Cardiac muscle cell (in vitro differentiated cells and primary cell): ENCODE measurements at places on chromosomes 2 and 18.

- no peak overlapping the region for H3K4me3 ChIP-seq
- H3K27ac ChIP-seq, result no peak overlapping the region
- no peaks in the 10 kb centered on the region for H3K36me3 ChIP-seq
These were observed 42.7 kb downstream of the MPHOSPH10 start for GRCh38 chr2:71173096-71173495.

- H3K27me3 ChIP-seq, result no peaks in the 10 kb centered on the region
- no peak overlapping the region for H3K4me3 ChIP-seq
- H3K4me1 ChIP-seq, result peaks cover 8% of the 10 kb centered on the region
- DNase-seq, result no peak
- H3K36me3 ChIP-seq, result no peaks in the 10 kb centered on the region
These were observed 40.7 kb downstream of the PKP4 start for GRCh38 chr2:158497486-158497885.

GRCh38 chr2:66437691-66438497 is 3.0 kb downstream of the MEIS1 start:
- H3K27me3 ChIP-seq, result no peaks in the 10 kb centered on the region
- H3K4me1 ChIP-seq, result peaks cover 16% of the 10 kb centered on the region
- peak; percentile 41 for DNase-seq
- peak overlapping the region; percentile 99 for H3K27ac ChIP-seq

GRCh38 chr2:147469471-147469870 is 375.4 kb upstream of the ACVR2A start:
- H3K4me1 ChIP-seq, result no peaks in the 10 kb centered on the region
- no peak overlapping the region for H3K4me3 ChIP-seq
- no peak overlapping the region for H3K27ac ChIP-seq

- no peaks in the 10 kb centered on the region for H3K27me3 ChIP-seq
- no peaks in the 10 kb centered on the region for H3K36me3 ChIP-seq
These were observed 450.2 kb downstream of the ERBB4 start for GRCh38 chr2:212088353-212088752.
